ENCODE measurements at places on chromosomes 16 and 17. TPM values are rescaled to one million over a fixed set of nuclear protein-coding genes. Genes with fewer than 3 reads are reported as not detected.

COPRS gene
- 122 TPM for total RNA-seq

SP6 gene
- total RNA-seq: 1.8 TPM

ADAP2 gene
- total RNA-seq: not detected

DNA sequence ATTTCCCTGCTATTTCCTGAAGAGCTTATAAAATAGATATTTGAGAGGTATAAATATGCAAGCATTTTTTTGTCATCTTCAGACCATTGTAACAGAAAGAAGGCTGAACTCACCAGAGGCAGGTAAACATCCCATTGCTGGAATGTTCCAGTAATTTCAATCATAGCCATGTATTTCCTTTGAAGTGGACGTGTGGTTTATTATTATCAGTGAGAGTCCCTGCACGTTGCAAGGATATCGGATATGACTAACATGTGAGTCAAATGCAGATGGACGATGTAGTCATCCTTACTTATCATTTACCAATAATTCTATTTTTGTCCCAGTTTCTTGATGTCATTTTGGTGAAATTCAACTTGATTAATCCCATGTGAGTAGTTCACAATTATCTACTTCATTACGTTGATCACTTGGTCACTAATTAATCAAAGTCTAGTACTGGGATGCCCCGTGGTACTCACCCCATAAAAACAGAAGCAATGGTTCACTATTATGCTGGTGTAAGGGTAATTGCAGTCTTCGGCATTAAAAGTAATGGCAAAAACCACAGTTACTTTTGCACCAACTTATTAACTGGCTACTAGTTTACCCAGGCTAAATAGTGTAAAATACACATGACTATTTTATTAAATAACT lies 89.5 kb downstream of the VAT1L start:
- DNase-seq: peak; percentile 86

GRCh38 chr16:4378161-4378666 lies 6.6 kb downstream of the VASN start:
- no peak for DNase-seq

DNA sequence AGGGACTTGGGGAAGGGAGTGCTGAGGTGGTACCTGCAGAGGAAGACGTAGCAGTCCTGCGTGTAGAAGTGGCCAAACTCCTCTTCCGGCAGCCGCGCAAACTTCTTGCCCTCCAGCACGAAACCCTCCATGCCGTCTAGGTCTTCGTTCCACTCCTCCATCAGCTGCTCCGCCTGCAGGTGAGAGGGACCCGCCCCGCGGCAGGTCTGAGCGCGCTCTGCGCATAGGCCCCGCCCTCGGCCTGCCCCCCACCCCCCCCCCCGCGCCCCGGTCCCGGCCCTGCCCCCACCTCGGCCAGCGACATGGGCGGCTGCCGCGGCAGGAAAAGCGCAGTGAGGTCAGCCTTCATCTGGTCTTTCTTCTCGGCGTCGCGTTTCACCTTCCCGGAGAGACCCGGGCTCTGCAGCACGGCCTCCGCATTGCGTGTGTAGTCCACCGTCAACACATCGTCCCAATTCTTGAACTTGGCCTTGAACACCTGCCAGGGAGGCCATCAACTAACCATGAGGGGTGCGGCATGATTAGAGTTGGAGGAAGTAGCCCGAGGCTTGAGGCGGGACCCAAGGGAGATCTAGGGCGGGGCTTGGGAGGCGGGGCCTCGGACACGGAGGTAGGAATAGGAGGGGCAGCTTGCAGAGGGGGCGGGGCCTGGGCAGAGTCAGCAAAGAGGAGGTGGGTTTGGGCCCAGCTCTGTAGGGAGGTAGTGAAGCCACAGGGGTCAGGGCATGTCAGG lies 11.5 kb downstream of the FLII start:
- no peak for DNase-seq

- DNase-seq: no peak
These were observed 14.4 kb downstream of the GUCY2D start for GRCh38 chr17:8016632-8017424.

DNA sequence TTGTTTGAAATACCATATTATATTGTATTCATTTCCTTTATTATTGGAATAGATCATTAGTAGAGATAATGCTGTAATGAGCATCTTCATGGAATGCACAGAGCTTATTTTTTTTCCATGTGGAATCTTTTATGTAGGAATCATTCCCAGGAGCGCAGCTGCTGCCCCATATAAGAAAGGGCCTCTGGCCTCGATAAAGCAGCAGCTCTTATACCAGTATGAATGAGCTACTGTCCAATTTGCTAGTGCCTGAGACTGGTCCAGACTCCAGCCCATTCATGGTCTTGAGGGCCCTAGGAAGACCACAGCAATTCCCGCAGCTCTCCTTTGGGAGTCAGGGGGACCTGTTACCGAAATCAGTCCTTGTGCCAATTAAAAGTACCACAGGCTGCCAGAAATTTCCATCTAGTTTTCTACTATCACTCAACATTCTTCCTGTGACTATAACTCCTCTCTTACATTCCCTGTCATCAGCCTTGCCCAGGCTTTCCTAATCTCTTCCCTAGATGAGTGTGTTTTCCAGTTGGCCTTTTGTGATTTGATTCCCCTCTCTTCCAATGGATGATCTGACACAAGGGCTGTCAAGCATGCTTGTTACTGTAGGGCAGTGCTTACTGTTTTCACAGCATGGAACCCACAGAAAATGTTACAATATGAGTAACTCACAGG lies 1.9 kb downstream of the ZNF843 start:
- DNase-seq: no peak

- no peak for DNase-seq
These were observed 59.5 kb upstream of the RBL2 start for GRCh38 chr16:53374800-53375199.

DNA sequence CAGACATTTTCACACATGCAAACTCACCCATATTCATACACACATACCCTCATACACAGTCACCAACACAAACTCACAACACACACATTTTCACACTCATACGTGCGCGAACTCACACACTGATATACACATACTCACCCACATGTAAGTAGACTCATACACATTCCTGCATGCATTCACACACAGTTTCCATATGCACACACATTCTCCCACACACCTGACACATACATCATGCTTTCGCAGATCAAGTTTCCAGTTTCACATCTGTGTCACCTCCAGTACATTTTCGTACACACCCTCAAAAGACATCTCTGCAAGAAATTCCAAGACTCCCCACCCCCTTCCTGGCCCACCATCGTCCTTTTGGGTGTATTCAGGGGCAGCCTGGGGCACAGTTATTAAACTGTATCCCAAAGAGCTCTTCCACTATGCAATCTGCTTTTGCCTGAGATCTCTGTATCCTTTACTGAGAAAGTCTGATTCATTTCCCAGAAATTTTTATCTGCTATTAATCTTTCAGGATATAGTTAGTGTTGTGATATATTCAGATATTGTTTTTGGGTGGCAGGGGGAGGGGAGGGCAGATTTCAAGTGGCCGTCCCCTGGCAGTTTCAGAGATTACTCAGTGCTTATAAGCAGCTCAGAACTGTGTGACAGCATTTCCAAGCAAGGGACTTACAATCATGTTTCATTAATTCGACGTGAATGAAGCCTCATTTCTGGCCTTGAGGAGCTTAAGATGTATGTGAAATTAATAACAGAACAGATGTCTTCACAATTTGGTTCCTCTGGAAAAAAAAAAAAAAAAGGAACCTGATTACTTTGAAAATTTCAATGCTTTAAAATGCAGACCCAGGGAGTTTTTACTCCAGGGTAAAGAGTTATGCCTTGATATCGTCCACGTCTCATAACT lies 35.3 kb upstream of the MMP2 start:
- no peak for DNase-seq

DNA sequence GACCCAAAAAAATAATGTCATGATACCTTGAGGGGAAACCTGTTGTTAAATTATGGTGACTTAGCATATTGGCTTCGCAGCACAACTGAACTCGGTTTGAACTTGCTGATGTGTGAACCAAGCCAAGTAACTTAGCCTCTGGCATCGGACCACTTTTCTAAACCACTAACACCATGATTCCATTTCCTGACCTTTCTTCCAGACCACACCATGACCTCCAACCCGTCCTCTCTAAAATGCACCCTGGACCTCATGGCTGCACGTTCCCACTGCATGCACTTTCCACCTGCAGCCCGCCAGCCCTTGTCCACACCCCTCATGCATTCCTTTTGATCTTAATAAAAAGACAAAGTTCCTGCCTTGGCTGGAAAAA lies 29.3 kb downstream of the DYNLRB2 start:
- DNase-seq: peak; percentile 79
